ENCODE measurements at places on chromosomes 2 and 18.

DNA sequence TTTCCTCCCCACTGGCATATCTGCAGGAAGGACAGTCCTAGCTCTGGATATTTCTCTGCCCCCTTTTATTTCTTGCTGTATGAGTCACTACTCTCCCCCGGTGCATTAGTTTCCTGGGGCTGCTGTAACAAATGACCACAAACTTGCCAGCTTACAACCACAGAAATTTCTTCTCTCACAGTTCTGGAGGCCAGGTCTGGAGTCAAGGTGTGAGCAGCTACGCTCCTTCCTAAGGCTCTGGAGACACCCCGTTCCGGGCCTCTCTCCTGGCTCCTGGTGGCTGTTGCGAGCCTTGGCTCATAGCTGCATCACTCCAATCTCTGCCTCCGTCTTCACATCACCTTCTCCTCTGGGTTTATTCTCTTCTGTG lies 34.1 kb downstream of the PTPRM start:
- DNase-seq: no peak

DNA sequence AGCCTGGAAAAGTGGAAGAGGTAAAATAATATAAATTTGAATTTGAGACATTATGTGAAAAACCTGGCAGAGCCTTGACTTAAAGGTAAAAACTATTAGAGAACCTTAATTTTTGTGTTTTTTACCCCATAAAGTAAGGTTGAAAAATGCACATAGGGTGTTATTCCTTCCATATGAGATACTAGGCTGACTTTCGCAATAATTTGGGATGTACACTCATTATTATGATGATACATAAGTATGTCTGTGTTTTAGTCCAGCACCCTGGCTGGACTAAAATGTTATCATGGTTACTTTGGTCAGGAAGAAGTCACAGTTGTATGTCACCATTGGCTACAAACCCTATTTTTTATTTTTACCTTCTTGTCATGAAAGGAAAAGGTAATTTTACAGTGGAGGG lies 19.8 kb downstream of the NEMP2 start:
- no peak for DNase-seq

DNA sequence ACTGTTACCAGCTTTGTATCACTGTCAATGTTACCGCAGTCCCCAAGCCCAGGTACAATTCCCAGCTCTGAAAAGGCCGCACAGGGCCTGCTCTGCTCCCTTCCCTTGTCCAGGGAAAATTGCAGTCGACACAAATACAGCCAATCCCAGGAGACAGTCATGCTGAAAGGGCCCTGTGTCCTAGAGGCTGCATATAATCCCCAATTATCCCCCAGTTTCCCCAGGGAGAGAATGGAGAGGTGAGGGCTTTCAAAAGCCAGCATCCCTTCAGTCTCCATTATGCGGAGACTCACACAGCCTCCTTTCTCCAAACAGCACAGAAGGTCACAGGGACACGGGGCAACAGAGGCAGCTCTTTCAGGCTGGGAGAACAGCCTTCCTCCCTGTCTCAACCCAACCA lies 17.1 kb upstream of the CTIF start:
- no peak for DNase-seq

DNA sequence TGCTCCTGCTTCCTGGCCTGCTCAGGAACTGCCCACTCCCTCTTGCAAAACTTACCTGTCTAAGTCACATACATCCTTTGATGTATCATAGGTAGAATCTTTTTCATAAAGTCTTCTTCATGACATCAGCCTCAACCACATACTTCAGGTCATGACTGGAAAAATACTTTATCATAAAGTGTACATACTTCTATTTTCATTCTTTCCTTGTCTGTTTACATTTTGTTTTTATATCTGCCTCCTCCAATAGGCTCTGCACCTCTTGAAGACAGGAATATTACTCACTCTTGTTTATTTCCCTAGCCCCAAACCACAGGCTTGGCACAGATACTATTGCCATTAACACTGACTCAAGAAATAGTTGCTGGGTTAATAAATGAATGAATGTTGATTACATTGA lies 43.6 kb upstream of the ZNF804A start:
- no peak for DNase-seq

GRCh38 chr18:42025491-42025890 lies 70.5 kb downstream of the PIK3C3 start:
- DNase-seq: no peak

Measured in DMS79 treated with DMSO at 0.1 percent for 48 hours (cell line).